ENCODE measurements at places on chromosomes 4 and X. TPM values are rescaled to one million over a fixed set of nuclear protein-coding genes. Genes with fewer than 3 reads are reported as not detected.

DNA sequence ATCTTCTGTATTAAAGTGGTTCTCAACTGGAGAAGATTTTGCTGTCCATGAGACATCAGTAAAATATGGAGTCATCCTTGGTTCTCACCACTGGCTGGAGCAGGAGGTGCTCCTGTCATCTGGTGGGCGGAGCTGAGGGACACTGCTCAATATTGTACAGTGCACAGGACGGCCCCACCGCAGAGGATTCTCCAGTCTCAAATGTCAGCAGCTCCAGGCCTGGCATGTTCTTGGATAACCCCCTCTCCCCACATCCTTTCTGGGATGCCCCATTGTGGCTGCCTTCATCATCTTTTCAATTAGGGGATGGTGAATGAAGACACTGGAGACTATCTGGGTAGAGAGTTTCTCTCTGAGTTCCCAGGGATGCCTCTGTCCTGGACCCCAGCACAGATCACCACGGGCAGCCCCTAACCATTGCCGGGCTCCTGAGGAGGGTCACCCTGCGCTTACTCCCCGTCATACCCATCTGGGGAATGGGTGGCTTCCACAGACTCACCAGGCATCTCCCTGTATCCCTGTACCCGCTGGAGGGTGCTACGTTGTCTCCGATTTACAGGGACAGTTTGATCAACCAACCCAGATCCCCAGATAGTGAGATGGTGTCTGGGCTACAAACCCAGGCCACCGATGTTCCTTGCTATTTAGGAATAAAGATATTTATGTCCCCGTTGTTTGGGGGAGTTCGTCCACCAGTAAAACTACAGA, 21.9 kb upstream of the P2RY8 start:
- DNase-seq = peak; percentile 23

GRCh38 chrX:15475486-15475885, 17.6 kb downstream of the PIR start:
- no peak for DNase-seq

GRCh38 chrX:66018585-66019309, 21.1 kb downstream of the VSIG4 start:
- DNase-seq = no peak

DNA sequence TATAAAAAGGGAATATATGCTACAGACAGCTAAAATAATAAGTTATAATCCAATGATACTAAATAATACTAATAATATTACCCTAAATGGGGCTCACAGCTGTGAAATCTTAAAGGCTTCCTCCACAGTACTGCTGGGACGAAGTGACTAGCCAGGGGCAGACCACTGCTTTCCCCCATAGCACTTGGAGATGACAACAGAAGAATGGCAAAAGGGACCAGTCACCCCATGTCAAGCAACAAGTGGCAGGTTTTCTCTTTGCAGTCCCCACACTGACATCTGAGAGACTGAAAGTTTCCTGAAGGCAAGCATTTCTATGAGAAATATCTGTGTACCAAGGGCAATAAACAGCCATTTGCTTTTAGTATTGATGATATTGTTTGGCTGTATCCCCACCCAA, 173.5 kb upstream of the GPC4 start:
- no peak for DNase-seq

- no peak for DNase-seq
Observed at GRCh38 chr4:37628977-37629609, 57.1 kb downstream of the RELL1 start.

GRCh38 chr4:111698361-111698760, 446.9 kb upstream of the FAM241A start:
- no peak for DNase-seq

GRCh38 chr4:139315221-139315675, 13.0 kb upstream of the NDUFC1 start:
- no peak for DNase-seq

- DNase-seq = no peak
Observed at GRCh38 chrX:101539116-101539515, 11.2 kb upstream of the ARMCX1 start.

GRCh38 chr4:56757261-56757746, 64.2 kb downstream of the SPINK2 start:
- no peak for DNase-seq

DNA sequence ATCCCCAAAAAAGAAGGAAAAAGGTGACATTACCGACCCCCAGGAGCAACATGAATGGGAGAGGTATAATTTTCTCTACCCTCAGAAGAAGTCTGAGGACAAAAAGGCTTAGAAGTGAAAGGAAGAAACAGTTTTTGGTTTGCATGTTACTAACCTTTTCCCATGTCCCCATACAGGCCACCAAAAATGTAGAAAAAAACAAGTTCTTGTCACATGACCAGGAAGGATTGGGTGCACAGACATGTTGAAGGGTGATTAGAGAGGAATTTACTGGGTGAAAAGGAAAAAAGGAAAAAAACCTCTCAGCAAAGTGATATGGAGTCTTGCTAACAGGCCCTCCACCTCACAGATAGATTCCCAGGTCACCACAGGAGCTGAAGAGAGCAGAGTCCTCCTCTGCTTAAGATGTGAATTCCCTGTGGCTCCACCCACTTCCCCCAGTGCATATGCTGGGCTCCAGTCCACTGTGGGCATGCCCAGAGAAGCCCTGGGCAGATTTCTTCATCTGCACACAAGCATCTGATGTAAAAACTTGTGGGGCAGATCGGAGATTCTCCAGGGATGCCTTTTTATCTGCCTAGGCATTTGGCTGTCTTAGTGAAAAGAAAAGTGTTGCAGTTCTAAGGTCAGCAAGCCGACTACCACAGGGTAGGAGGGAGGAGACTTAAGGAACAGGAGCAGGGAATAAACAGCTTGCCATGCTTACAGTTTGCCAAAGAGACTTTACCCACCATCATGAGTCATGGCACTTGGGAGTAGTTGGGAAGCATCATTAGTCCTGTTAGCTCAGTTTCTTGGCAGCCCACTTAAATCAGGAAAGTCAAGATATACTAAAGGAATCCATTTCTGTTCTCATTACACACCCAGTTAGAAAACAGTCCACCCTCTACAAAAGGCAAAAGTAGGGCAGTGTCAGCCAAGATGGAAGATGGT, 25.0 kb upstream of the PASD1 start:
- no peak for DNase-seq

DNA sequence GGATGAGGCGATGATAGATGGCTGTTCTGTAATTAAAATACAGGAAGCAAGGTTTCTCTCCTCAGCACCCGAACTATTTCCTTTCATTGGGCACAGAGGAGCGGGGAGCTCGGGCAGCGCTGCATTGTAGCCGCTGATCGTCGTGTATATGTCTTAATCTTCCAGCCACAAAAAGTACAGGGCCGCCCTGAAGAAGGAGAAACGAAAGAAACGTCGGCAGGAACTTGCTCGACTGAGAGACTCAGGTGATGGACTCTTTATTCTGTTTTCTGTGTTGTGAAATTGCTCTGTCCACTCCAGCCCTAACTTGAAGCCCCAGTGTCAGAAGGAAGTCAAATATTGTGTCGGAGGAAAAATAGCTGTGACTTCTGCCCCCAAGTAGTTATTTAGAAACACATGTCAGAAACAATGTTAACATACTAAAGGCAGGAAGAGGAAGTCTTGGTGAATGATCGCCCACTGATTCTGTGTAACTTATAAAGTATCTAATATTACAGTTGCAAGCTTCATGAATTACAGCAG, 546 bp downstream of the ZRSR2 start:
- no peak for DNase-seq

- no peak for DNase-seq
Observed at GRCh38 chr4:146023334-146023967, 84.8 kb upstream of the ZNF827 start.

DNA sequence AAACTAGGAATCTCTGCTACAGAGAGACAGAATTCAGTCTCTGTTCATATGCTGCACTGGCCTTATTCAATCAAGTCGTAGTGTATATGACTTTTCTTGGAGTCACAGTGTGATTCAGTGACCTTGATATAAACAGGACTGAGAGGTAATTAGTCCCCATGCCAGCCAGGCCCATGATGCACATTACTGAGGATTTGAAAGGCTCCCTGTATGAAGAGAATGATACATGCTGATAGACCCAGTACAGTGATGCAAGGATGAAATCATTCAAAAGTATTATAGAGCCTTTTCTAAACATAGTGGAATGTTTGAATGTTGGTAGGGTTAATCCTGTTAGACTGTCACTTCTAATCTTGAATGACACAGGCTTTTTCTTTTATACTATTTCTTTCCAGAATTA, 34.1 kb downstream of the ANXA3 start:
- DNase-seq = no peak

DNA sequence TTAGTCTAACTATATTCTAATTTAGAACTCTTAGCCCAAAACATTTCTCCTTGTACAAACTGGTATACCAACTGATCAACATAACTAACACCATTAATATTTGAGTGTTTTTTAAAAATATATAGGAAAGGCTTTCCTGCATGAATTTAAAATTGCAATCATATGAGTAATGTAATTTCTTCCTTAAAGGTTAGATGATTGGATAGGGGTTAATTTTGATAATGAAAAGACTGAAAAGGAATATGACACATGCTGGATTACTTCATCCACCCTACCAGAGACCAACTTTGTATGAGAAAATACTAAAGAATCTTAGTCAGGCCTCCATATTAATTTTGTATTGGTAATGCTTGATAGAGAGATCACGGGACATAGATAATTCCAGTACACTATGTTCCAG, 25.1 kb upstream of the PLS3 start:
- DNase-seq = no peak

GRCh38 chrX:10929747-10930146, 181.4 kb upstream of the HCCS start:
- no peak for DNase-seq

- DNase-seq = no peak
Observed at GRCh38 chrX:13774696-13775095, 40.1 kb downstream of the OFD1 start.

DNA sequence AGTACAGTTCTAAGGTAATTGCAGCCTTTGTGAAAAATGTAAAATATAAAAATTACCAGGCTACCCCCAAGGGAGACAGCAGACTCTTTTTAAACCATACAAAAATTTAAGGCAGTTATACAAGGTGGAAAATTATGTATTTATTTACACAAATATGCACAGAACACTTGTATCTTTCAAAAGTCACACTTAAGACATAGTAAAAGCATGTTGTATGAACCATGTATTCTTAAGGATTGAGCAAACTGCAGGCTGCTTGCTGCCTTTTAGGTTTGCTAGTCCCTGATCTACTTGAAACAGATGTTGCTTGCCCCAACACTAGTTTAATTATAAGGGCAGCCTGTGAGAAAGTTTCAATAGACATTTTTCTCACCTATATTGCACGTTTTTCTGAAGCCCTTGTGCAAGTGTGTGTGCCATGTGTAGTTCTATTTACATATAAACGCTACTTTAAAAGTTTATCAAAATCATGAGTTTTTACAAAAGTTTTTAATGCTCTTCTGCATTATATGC, 72.8 kb downstream of the PRSS12 start:
- DNase-seq = no peak

DNA sequence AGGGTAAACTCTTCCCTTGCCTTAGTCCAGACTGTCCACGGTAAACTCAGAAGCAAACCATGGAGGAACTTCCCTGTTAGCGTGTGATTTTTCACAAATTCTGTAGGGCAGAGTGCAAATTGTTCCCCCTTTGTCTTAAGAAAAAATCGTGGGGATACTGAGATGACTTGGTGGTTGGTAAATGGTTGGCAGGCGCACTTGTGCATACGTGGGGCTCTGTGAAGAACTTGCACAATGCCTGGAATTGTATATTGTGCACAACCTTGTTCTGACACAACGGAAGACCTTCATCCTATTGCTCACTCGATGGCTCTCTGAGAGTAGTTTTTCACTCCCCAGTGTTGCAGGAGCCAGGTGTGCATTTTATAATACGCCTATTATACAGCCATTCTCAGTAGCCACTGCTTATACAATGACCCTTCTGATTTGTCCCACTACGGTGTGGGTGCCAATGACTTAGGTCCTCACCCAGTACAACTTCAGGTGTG, 150.0 kb downstream of the SPRY1 start:
- peak; percentile 50 for DNase-seq

PFKFB1 gene
- 0.30 TPM for total RNA-seq

SGCB gene
- 32.2 TPM for total RNA-seq

NPY1R gene
- 7.2 TPM for total RNA-seq

PNCK gene
- 4.3 TPM for total RNA-seq

PTTG2 gene
- not detected for total RNA-seq

BGN gene
- total RNA-seq = 2.1 TPM

RPS6KA6 gene
- total RNA-seq = 14.6 TPM

PAGE5 gene
- not detected for total RNA-seq

RAB39B gene
- total RNA-seq = 9.3 TPM
